Midbrain (tissue), 1 donor: ENCODE measurements at places on chromosomes 7 and 10.

GRCh38 chr7:35454575-35455385 lies 200.9 kb upstream of the TBX20 start:
- DNase-seq = no peak

DNA sequence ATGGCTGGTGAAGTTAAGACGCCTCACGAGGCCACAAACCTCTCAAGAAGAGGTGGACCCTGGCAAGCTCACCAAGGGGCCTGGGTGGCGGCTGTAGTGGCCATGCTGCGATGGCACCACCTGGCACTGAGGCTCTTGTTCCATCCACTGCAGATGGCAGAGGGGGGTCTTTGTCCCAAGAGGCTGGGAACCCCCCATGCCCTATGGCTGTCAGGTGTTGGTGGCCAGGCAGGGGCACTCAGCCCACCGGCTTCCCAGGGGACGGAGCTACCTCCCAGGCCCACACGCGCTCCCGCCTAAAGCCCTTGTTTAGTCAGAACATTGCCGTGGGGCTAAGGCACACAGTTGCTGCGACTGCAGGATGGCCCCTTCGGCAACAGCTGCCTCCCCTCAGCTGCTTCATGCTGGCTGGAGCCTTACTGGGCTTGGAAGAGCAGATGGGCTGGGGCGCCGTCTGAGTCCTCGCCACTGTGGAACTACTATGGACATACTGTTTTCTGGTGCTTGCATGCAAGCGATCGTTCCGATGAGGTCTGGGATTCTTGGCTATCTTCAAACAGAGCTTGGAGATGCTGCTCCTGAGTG lies 46.8 kb downstream of the DPYSL4 start:
- no peak for DNase-seq

DNA sequence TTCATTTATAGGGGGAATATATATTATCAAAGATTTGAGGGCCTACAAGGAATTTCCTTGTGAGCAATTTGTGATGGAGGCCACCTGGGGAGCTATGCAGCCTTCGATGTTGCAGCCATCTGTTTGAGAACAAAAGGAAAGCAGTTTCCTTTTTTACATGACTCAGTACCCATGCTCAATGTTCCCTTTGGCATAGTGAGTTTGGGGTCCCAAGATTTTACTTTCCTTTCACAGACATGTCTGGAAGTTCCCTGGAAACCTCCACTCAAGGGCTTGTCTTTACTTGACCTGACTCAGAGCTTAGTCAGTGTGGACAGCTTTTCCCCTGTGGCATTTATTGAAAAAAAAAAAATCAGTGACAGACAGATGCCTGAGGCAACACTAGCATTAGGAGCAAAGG lies 73.5 kb upstream of the VIPR2 start:
- DNase-seq = no peak

- DNase-seq = no peak
Observed at GRCh38 chr10:74634995-74635536, 191.3 kb upstream of the KAT6B start.

- DNase-seq = no peak
Observed at GRCh38 chr10:74322141-74322540, 171.1 kb downstream of the ADK start.

- DNase-seq = peak; percentile 69
Observed at GRCh38 chr10:60480865-60481563, 91.3 kb upstream of the ANK3 start.

- DNase-seq = no peak
Observed at GRCh38 chr10:3126741-3127346, 45.7 kb downstream of the PITRM1 start.

GRCh38 chr10:8403711-8404371 lies 349.4 kb downstream of the GATA3 start:
- no peak for DNase-seq

- no peak for DNase-seq
Observed at GRCh38 chr7:155431711-155432110, 26.2 kb upstream of the EN2 start.

DNA sequence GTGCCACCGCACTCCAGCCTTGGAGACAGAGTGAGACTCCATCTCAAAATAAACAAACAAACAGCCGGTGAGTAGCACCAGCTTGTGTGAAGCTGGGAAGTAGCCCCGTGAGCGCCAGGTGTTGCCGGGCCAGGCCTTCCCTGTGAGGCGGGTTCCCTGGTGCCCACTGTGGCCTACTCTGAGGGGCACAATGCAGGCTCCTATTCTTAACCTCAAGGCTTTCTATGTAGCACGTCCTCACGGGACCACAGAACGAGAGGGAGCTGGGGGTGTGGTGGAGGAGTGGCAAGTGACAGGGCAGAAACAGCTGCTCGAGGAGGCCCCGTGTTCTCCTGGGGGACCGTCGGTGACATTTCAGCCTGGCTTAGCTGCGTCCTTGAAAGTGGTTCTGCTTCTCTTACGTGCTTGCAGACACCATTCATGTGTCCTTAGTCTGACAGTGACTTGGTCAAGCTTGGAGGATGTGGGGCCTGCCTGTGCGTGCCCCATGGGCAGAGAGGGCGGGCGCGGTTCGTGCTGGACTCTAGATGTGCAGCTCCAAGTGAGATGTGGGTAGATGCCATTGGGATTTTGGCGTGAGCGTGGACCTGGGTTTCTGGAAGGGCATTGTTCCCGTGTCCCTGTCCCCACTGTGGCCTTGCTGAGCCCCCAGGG lies 116.6 kb downstream of the NKX6-2 start:
- DNase-seq = no peak
